ENCODE measurements at places on chromosomes 13 and 19. TPM values are rescaled to one million over a fixed set of nuclear protein-coding genes. Genes with fewer than 3 reads are reported as not detected.

WDR88 gene
- 0.28 TPM for total RNA-seq

CASP14 gene
- not detected for total RNA-seq

ATP4A gene
- not detected for total RNA-seq

RXFP2 gene
- total RNA-seq, result not detected

PDX1 gene
- 0.04 TPM for total RNA-seq

TLE6 gene
- total RNA-seq, result 6.8 TPM

FARP1 gene
- total RNA-seq, result 18.8 TPM

TMEM238 gene
- 9.3 TPM for total RNA-seq

ZNF536 gene
- not detected for total RNA-seq
